LHCN-M2 (cell line): ENCODE measurements at places on chromosomes 12 and 14. TPM values are rescaled to one million over a fixed set of nuclear protein-coding genes. Genes with fewer than 3 reads are reported as not detected.

GRCh38 chr12:106446419-106447092 lies 89.0 kb downstream of the POLR3B start:
- DNase-seq, result no peak

- DNase-seq, result peak; percentile 91
These were observed 5.0 kb downstream of the PPTC7 start for GRCh38 chr12:110577864-110578693.

DNA sequence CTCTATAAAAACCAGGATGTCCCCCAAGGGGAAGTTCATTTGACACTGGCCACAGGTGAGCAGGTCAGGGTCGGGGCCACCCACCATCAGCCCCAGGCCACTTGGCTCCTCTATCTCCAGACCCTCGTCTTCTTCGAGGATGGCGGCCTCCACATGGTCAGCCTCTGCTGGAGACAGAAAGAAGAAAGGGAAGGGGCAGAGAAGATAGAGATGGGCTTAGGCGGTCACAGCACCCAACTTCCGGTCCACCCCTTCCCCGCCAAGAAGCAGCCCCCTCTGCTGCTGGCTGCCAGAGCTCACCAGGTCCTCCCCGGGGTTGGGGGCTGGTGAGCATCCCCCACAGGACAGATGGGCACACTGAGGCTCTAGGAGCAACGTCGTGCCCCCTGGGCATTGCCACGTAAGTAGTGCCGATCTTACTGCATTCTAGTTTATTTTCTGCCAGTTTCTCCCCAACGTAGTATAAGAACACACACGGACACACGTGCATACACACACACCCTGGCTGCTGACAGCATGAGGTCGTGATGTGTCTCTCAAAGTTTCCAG lies 14.2 kb downstream of the BCL11B start:
- no peak for DNase-seq

GRCh38 chr12:72369423-72369959 lies 97.3 kb downstream of the TRHDE start:
- no peak for DNase-seq

GRCh38 chr14:85487215-85487614 lies 42.7 kb upstream of the FLRT2 start:
- DNase-seq, result no peak

GRCh38 chr14:95871531-95871930 lies 5.1 kb upstream of the TUNAR start:
- no peak for DNase-seq

DNA sequence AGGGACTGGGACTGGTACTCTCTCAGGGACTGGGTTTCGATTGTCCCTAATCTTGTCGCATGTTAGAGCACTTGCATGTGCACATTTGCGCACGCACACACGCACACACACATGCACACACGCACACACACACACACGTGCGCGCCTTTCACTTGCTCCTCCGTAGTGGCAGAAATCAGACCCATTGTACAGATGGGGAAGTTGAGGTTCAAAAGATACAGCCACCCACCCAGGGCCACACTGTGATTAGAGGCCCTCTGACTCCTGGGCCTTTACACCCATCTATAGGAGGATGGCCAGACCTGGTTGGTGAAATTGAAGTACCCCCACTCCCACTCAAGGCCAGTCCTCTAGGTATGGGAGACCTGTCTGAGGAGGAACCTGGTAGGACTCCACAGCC lies 167.8 kb upstream of the LHX5 start:
- no peak for DNase-seq

DNA sequence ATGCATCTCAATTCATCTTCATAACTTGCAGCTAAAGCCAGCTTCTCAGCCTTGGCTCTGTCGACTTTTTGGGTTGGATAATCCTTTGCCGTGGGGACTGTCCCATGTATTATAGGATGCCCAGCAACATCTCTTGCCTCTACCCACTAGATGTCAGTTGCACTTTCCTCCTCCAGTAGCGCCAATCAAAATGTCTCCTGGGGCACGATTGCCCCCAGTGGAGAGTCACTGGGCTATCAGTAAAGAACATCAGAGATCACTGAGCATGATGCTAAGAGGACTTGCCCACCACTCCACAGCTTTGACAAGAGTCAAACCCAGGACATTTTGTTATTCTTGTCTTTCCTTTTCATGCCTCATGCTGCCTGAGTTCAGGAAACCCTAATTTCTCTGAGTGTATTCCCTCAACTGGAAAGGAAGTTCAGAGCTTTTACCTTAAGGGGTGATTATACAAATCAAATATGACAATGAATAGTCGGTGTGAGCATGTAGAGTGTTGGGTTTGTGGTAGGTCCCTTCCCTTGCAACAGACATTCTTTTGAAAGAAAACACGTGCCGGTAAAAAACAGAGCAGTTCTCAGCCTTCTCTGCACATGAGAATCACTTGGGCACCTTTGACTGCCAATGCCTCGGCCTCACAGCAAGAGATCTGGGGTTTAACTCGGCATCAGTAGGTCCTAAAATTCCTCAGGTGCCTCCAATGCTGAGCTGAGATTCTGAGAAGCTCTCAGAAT lies 980.6 kb downstream of the VRK1 start:
- DNase-seq, result no peak

DNA sequence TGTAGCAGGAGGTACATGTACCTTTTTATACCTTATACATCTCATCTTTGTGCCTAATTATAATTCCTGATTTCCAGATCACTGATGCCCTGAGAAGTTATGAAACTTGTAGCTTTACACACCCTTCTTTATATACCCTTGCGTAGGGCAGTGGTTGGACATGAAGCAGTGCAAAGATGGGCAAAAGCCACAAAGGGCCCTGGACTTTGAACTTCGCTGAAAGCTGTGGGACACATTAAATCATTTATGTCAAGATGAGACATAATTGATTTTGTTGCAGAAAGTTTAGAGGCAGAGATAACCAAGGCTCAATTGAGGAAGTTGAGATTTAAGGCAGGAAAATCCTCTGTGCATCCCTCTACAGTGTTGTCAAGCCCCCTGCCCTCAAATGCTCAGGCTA lies 170.0 kb downstream of the SLC2A13 start:
- no peak for DNase-seq

DNA sequence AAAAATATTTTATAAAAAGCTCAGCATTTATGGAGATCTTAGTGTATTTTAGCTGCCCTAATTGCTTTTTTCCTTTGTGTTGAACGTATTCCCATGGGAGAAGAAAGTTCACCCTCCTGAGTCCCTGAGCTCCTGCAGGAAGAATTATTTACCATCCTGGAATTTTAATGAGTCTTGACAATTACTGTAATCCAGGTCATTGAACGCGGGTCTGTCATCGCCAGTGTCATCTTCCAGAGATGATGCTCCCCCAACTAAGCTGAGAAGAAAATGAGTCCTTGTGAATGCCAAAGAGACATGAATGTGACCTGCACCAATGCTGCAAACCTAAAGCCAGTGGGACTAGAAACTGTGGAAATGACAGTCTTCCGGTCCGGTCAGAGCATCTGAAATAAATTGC lies 129.5 kb downstream of the FBXL14 start:
- no peak for DNase-seq

GRCh38 chr14:79890527-79890926 lies 320.8 kb downstream of the DIO2 start:
- no peak for DNase-seq

- DNase-seq, result no peak
These were observed 9.8 kb downstream of the GARIN2 start for GRCh38 chr14:67199016-67199415.

DNA sequence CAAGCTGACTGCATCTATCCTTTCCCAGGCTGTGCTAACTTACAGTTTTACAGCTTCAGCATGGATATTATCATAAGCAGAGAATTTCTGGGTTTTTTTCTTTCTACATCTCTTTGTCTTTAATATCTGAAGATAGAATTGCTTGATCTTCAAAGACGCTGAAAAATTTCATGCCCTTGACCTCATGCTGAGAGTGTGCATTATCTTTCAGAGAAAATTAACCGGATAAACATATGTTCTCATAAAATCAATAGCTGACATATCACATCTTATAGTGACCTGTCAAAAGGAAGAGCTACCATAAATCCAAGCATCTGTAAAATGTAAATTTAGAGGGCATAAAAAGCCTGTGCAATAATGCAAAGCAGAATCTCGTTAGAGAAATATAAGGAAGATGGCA lies 1704.1 kb upstream of the FLRT2 start:
- DNase-seq, result no peak

EPYC gene
- not detected in 2 replicates for total RNA-seq

VRTN gene
- total RNA-seq, result not detected in 2 replicates

PRR13 gene
- total RNA-seq, result 89.5 and 92.8 TPM in 2 replicates

ANO2 gene
- under 0.01 TPM in 1 of 2 replicates, not detected in the other for total RNA-seq

FGF23 gene
- 0.06 TPM in 1 of 2 replicates, not detected in the other for total RNA-seq

OAS2 gene
- total RNA-seq, result 2.9 and 9.9 TPM in 2 replicates

NOVA1 gene
- 0.77 and 1.3 TPM in 2 replicates for total RNA-seq

FAM186B gene
- 0.19 and 0.40 TPM in 2 replicates for total RNA-seq

MYF5 gene
- 628 and 957 TPM in 2 replicates for total RNA-seq
